NCI-H510A (cell line): ENCODE measurements at places on chromosomes 4 and X.

DNA sequence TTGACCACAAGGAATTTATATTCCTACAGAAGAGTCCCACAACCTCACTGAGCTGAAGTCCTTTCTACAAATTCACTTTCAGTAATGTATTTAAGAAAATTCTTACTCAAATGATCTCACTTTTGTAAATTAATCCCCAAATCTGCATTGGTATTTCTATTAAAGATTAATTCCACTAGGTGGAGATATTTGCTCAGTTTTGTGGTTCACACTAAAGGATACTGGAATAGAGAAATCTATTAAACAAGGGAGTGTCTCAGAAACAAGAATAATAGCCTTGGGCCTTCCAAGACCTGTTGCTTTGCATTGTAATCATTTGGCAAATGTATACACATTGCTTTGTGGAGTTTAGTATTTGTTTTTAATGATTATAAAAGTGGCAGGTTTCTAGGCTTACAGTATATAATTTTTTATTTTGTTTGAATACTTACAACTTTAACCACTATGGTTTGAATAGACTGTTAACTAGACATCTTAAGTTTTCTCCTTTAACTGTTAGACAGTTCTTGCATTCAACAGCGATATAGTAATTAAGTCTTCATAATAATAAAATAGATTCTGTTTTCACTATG, 25.9 kb downstream of the CFAP299 start:
- no peak for DNase-seq

DNA sequence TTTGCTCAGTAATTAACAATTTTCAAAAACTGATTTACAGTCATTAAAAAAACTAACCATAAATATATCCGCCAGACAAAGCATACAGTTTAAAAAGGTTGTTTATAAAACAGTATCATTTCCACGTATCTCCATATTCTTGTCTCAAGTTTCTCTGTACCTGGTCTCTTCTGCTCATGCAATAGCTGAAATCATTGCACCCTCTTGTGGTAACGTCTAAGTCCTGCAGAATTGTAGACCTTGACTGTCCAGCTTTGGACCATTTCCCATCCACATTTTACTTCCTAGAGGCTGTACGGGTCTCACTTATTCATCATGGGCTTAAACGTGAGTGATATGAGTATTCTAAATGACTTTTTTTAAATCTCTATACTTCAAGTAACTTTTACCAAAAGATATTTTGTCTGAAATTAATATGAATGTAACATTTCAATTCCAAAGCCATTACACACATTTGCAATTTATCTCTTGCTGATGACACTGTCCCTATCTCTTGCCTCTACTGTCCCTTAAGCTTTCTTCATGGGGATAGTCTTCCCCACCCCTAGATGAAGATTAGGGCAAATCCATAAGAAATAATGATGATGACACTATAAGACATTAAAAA, 118.5 kb downstream of the BTC start:
- peak; percentile 11 for DNase-seq

- no peak for DNase-seq
Measured at GRCh38 chr4:3470244-3471097, 7.4 kb downstream of the DOK7 start.

DNA sequence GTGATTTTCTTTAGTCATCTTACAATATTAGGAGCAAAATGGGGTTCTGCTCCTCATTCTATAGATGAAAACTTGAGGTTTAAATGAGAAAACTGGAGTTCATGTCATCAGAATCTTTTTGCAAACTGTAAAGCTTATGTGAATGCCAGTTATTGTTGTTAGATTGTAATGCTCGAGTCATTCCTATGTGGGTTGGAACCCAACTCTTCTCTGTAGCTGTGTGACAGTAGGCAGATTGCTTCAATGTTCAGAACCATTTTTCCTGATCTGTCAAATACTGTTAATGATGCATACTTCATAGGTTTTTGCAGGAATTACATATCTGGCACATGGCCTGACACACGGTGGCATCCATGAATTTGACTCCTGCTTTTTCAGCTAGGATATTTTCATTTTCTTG, 178.9 kb downstream of the RAPGEF2 start:
- no peak for DNase-seq

- no peak for DNase-seq
Measured at GRCh38 chr4:183721207-183722081, 62.4 kb downstream of the TRAPPC11 start.

DNA sequence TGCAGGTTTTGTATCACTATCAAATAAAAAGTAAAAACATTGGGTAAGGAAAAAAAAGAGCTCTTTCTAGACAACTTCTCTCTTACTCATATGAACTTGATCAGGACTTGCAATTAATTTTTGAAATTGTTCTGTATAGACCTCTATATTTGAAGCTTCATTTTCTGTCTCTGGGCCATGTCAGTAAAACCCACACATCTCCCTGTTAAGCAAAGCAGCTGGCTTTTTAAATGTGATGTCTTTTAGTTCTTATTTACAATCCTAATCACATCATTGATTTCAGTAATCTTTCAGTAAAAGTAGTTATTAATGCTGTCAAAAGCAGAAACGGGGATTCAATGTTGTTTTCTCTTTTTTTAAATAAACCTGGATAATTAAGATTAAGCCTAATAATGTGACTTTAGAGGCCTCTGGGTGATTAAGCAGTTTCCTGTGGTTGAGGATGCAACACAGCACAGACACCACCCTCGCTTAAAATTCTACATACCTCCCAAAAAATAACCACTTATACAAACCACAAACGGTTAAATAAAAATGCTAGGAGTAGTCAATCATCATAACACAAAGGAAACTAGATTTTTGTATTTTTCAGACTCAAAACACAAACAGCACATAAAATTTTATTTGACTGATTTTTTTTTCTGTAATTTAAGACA, 5.2 kb upstream of the PCDH10 start:
- no peak for DNase-seq

DNA sequence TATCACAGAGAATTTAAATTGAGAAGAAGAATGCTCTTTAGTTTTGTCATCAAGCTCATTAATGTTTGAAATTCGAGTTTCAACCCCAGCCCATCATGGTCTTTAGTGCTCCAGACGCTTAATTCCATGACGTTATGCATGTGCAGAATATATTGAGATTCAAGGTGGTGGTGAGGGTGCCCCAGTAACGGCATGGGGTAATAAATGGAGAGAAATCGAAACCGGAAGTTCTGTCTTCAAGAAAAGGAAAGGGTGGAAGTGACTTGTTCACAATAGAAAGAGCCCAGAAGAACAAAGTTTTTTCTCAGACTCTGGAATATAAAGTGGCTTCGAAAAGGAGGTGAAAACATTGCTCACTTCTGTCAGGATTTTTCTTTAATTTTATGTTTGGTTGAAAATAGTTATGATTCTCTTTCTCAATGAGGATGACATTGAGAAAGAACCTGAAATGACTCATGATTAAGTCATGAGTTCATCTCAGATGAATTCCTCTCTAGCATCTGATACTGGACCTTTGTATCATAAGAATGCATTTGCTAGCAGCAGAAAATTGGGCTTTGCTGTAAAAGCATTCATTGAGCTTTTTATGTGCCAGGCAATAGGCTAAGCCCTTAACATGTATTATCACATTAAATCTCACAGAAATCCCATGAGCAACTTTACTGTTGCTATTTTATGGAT, 779 bp upstream of the DDX60L start:
- no peak for DNase-seq

DNA sequence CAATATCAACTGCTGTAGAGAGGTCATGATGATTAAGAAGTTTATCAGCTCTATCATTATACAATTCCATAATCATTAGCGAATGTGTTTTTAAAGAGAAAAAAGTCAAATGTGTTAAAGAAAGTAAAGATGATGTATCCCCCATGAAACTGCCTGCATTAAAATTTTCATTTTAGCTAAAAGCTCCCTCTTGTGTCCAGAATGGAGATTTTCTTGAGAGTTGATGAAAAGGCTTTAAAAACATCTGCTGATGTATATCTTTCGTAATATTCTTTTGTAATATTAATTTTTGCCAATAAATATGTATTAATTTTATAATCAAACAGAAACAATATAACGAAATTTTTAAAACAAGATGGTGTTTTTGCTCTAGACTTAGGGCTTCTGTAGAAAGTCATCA, 52.1 kb upstream of the LHFPL1 start:
- no peak for DNase-seq

- DNase-seq: no peak
Measured at GRCh38 chrX:129600981-129601424, 53.8 kb downstream of the APLN start.

- no peak for DNase-seq
Measured at GRCh38 chr4:1879485-1879884, 8.3 kb downstream of the NSD2 start.

DNA sequence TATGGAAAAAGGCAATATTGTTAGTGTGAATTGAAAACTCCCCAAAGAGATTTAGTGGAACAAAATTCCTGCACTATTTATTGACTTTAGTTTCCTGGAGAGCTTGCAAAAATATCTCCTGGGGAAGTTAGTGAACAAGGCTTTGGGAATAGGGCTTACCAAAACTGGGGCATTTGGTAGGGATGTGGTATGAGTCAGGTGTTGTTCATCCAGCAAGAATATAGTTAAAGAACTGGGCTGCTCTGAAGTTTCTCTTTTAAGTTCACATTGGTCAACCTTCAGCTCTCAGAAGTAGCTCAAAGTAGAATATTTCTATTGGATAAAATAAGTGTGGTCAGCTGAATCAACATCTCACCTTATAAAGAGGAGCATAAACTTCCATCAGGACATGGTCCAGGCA, 185.0 kb downstream of the CPE start:
- DNase-seq: no peak

- DNase-seq: no peak
Measured at GRCh38 chr4:118012142-118012541, 22.1 kb upstream of the NDST3 start.

DNA sequence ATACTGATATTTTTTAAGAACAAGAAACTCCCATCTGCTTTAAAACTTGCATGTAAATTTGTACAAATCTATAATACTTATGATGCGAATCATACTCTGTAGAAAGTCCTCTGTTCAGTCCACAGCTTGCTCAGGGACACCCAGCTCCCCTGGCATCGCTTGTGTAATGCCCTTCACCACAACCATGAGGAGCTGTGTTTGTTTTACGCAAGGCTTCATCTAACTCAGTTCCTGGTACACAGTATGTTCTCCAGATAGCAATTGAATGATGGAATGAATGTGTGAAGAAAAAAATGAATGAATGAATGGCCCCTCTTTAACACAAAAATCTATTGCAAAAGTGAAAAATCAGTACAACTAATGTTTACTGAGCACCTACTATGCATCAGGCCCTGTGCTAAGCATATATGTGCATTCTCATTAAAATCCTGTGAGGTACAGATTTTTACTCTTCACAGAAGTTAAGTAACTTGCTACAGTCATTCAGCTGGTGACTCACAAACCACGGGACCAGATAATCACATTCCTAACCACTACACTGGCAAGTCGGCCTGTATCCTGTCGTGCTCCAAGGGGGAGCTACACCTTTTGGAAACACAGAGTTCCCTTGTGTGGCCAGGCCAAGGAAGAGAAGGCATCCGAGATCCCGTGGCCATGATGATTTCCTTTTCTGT, 58.7 kb upstream of the KDR start:
- DNase-seq: no peak

DNA sequence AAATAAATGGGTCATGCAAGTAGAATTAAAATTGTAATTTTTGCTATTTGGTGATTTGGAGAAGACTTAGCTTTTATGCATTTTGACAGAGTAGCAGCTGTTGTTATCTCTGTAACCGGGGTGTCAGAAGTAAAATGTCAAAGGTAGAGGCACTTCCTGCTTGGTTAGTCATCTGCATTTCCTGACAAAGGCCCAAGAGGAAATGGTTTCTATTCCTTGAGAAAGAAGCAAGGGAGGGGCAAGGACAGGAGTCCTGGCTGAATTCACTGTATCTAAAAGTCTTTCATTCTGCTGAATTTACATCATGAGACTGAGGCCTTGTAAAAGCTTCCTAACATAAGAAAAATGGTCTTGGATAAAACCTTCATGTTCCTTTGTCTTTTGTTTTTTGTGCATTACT, 550.9 kb upstream of the BOD1L1 start:
- DNase-seq: no peak

- DNase-seq: no peak
Measured at GRCh38 chr4:11512871-11513270, 84.2 kb upstream of the HS3ST1 start.

- no peak for DNase-seq
Measured at GRCh38 chr4:150251752-150252190, 173.5 kb downstream of the DCLK2 start.

- DNase-seq: no peak
Measured at GRCh38 chrX:45889471-45889870, 655.8 kb downstream of the ZNF674 start.

GRCh38 chr4:336893-337142, 796 bp upstream of the ZNF141 start:
- DNase-seq: no peak

DNA sequence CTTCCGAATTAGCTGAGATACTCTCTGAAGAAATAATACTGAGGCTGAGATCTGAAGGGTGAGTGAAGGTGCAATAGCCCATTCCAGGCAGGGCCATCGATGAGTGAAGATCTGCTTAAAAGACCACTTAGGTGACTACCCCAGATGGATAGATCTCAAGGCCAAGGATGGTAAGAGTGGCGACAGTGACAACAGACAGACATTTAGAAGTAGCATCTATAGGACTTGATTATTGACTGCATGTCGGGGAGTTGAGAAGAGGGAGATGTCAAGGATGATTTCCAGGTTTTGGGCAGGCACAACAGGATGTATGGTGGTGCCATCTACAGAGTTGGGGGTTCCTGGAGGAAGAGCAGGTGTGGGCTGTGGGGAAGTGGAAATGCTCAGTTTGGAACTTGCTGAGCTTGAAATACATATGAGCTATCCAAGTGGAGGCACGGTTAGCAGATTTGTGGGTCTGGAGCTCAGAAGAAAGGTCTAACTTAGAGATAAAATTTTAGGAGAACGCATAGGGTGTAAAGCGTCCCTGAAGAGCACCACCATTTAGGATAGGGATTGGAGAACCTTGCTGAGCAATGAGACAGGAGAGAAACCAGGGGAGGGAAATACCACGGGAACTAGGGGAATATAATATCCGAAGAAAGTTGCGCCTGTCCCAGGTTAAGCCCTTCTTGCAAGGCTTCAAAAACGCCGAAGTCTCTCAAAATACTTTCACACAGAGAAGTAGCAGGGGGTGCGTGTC, 688 bp downstream of the UFSP2 start:
- no peak for DNase-seq

DNA sequence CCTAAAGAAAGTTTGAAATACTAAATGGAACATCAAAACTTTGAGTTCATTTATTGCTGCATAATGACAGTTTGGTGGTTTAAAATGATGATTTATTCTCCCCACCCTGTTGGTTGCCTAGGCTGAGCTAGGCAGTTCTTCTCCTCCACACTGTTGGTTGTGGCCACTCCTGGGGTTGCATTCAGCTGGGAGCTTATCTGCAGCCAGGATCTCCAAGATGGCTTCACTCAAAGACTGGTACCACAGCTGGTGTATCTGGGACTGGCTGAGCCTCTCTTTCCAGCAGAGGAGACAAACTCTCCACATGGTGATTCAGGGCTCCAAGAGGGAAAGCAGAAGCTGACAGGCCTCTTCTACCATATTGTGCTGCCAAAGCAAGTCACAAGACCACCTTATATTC, 33.1 kb downstream of the MSL3 start:
- no peak for DNase-seq
